ENCODE measurements at places on chromosomes 12 and 14.

DNA sequence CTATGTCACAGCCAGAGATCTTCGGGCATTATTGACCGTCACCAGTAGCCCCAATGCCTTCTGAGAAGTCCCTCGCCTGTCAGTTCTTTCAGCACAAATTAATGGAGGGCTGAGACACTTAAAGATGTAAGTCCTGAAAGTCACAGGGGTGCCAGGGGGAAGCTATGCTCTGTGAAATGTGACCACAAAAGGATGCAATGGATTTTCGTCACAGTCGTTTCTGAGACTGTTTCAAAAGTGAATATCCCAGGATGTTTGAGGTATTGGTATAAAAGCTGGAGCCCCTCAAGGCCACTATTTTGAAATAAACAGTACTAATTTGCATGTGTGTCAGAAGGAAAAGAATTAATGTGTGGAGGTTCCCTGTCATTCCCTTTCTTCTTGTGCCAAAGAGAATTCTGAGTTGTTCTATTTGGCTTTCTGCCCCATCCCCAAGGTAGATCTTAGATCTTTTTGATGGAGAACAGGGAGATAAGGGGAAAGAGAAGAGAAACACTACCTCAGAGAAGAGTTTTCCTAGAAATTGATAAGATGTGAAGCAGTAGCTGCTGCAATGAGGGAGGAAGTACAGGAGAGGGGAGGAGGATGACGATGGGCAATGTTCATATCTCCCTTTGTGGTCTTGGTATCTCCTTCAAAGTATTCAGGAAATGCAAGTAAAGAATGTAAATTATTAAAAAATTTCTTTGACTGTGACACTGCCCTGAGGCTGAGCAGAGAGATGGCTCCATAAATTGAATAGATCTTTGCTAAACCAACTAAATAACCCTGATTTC, 101.8 kb upstream of the NAP1L1 start:
- ATAC-seq, result no peak

DNA sequence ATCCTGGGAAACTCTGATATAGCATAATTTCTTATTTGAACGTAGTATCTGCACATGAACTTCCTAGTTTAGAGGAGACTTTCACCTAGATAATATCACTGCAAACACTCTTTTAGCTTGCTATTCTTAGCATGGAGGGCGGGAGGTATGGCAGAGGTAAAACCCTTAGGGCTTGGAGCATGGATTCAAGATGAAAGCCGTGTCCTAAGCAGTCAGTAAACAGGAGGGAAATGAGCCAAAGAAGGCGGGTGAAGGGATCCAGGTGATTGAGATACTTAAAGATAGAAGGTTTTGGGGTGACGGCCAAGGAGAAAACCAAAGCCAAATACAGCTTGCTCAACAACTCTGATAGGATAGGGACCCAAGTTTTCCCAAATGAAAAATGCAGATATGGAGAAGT, 107.1 kb upstream of the BCAT1 start:
- no peak for ATAC-seq

- ATAC-seq, result no peak
Measured at GRCh38 chr12:70741256-70741655, 104.0 kb upstream of the PTPRB start.

DNA sequence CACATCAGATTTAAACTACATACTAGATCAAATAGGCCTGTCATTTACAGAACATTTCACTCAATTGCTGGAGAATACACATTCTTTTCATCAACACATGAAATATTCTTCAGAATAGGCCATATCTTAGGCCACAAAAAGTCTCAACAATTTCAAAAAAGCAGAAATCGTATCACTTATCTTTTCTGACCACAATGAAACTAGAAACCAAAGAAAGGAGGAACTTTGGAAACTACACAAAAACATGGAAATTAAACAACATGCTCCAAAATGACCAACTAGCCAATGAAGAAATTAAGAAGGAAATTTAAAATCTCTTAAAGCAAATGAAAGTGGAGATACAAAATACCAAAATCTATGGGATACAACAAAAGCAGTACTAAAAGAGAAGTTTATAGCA, 35.1 kb downstream of the PARP11 start:
- no peak for ATAC-seq

DNA sequence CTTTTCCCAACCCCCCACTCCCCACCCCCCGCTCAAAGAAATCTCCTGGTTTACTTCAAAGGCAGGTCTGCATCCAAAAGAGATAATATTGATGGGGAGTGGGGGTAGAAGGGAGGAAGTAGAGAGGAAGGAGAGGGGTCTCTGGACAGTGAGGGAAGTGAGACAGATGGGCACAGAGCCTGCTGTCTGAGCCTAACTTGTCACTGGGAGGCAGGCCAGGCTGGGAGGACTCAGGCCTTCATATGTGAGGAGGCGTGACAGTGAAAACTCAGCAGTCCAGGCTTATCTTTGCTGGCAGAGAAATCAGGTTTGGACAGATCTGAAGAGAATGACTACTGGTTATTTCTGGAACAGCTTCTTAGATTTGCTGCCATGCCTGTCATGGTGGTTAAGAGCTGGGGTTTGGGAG, 192.3 kb downstream of the NUAK1 start:
- no peak for ATAC-seq

GRCh38 chr12:99910342-99910741, 74.4 kb downstream of the ANKS1B start:
- ATAC-seq, result no peak

DNA sequence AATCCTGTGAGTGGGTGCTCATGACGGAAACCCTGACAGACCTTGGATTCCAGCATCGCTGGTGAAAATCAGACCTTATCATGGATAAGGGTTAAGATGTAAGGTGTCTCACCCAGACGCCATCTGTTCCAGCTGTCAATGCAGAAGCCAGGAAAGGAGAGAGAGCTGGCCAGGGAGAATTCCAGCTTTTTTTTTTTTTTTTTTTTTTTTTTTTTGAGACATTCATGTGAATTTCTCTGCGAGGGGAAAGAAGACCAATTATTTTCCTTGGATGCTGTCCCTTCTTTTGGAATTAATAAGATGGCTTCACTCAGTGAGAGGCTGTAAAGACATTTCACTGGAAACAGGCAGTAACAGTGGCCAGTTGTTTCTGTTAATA, 1.8 kb downstream of the TRAF3 start:
- ATAC-seq, result no peak

DNA sequence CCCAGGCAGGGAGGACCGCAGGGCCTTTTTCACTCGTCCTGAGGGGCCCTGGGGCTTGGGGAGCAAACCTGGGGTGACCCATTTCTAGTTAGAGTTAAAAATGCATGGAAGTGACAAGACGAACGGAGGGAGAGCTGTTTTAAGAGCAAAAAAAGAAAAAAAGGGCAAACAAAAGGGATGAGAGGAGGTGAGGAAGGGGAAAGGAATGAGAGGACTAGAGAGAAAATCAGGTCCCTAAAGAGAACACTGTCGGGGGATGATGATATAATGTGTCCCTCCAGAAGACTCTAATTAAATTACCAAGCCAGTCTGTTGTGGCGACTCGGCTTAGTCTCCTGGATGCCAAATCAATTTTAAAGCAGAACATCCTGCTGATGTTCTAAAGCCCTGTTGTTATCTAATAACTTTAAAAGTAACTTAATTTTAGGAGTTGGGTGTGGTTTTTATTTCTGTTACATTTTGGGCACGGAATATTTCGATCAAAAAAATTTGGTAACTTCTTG, 1.1 kb downstream of the ANO6 start:
- peak; percentile 12 for ATAC-seq

GRCh38 chr12:14701809-14702568, 5.6 kb upstream of the GUCY2C start:
- ATAC-seq, result no peak

DNA sequence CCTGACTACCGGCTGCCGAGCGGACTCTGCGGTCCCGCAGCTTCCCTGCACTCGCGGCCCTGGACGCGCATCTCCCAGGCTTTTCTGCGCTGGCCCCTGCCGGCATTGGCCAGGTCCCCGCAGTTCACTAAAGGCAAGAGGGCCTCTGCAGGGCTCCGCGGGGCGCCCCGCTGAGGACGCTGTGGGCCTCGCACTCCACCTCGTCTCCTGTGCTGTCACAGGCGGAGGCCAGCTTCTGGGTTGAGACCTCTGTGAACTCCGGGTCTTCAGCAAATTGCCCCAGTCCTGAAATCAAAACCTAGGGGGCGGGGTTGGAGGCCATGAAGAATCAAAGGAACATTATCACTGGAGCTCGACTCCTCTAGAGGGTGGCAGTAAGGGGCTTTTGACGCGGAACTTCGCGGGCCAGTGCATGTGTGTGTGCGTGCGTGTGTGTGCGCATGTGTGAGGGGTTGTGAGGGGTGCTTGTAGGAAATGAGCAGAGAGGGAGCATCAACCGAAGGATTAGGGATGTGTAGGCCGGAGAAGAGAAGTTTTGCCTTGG, 68.5 kb upstream of the CAPRIN2 start:
- ATAC-seq, result no peak

DNA sequence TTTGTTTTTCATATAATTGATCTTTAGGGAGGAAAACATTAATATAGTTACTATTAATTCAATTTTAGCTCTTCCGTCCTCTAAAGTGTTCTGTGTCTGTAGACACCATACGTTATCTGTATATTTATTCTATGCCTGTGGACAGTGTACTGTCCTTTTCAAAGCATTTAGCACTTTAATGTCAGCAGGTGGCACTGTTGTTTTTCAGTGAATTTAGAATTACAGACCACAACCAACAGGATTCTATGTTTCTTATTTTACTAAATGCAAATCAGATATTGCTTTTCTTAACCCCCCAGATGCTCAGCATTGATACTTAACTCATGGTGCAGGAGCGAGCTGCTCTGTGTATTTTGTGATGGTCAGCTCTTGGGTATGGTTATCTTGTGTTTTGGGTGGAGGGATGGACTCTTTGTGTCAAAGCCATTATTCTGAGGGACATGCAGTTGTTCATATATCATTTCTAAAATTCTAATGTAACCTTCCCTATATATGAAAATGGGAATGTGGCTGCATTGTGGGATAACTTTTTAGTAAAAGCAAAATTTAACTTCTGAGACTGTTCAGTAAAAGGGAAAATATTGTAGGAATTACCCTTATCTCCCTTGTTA, 65.2 kb downstream of the PAPOLA start:
- peak; percentile 96 for ATAC-seq

GRCh38 chr12:67647181-67647798, 1.3 kb upstream of the DYRK2 start:
- no peak for ATAC-seq

GRCh38 chr14:26389646-26390508, 208.0 kb downstream of the NOVA1 start:
- no peak for ATAC-seq

GRCh38 chr14:25090716-25091454, 40.9 kb upstream of the STXBP6 start:
- peak; percentile 45 for ATAC-seq

GRCh38 chr14:101855958-101856357, 94.4 kb downstream of the PPP2R5C start:
- ATAC-seq, result no peak

GRCh38 chr14:104731320-104732294, 7.6 kb downstream of the ADSS1 start:
- ATAC-seq, result peak; percentile 55

DNA sequence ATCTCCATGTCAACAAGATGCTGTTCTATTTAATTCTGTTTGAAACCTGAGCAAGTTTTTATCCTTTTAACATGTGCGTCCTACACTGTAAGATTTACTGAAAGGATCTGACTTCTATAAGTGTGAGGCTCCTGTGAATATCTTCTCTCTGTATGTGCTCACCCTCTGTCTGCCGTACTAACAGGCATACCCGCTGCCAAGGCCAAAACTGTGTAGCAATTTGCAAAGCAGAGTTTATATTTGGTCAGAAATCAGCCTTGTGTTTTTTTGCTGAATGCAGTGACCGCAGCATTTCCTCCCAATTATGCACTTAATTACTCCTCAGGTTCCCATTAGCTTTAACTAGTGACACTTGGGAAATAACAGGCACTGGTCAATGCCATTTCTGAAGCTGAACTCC, 12.3 kb downstream of the CHST11 start:
- ATAC-seq, result no peak

DNA sequence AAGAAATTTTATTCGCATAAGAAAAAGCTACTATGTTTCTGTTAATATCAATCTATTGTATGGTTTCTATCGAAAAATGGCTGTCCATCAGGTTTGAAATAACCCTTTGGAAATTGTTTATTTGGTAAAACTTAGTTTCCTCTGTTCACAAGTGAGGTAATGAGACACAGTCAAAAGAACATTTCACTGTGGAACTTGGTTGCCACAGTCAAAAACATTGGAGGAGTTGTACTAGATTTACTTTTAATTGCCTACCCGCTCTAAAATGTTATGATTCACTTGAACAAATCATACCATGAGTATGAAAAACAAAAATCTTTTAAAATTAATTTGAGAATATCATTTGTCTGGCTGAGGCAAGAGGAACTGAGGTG, 46.5 kb downstream of the ITPR2 start:
- no peak for ATAC-seq

DNA sequence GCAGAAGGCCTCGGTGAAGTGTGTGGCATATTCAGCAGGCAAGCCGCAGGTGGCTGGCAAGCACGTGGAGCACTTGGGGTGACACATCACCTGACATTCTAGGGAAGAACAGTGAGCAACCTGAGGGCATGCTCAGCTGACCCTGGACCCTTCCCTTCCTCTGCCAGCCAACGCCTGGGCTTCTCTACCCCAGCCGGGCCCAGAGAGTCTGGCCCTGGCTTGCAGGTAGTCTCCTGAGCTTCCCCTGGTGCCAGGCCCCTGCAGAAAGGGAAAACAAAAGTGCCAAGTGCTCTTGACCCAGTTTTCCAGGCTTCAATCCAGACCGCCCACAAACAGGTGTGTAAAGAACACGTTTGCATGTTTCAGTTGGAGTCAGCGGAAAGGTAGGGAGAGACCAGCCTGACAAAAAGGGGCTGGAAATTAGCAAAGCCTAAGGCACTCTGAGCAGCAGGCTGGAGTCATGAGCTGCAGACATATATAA, 45.7 kb downstream of the PRKAB1 start:
- ATAC-seq, result no peak

Measured in SK-N-SH treated with all-trans-retinoic acid at 6 μM for 48 hours (cell line).